ENCODE measurements at places on chromosomes 1 and 21. TPM values are rescaled to one million over a fixed set of nuclear protein-coding genes. Genes with fewer than 3 reads are reported as not detected.

DNA sequence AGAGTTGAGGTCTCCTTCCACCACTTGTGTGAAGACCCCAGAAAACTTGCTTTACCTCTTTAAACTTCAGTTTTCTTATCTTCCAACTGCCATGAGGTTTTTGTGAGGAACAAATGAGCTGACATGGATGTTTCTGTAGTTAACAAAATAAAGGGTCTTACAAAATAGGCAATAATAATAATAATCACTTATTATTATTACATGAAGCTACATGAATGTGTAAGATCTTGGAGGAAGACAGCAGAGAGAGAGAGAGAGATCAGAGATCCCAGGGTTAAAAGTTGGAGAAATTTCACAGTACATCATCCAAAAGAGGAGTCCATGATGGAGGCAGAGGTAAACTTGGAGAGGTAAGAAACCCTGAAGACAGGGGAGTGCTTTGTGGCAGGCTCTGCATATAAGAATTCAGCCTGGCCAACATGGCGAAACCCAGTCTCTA, 10.7 kb downstream of the RCC1 start:
- no peak for DNase-seq

- no peak for DNase-seq
Measured at GRCh38 chr1:54819195-54819536, 18.0 kb upstream of the TTC22 start.

The PTPRU gene
- total RNA-seq = 0.38 TPM

DNA sequence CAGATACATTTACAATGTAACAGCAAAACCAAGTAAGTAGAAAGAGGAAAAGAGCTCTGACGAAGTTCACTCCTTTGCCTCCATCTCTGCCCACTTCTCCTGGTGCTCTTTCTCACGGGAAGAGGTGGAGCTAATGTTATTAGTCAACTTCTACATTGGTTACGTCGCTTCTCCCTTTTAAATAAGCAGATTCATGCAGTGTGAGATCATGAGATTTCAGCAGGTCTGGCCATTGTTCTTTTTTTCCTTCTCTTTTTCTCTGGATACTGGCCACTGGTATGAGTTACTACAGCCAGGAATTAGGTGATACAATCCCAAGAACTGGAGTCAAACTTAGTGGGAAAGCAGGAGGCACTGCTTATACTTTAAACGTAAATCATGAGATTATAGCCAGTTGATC, 207.1 kb downstream of the AKT3 start:
- DNase-seq = no peak

GRCh38 chr1:158147401-158147800, 33.3 kb upstream of the CD1D start:
- DNase-seq = no peak

DNA sequence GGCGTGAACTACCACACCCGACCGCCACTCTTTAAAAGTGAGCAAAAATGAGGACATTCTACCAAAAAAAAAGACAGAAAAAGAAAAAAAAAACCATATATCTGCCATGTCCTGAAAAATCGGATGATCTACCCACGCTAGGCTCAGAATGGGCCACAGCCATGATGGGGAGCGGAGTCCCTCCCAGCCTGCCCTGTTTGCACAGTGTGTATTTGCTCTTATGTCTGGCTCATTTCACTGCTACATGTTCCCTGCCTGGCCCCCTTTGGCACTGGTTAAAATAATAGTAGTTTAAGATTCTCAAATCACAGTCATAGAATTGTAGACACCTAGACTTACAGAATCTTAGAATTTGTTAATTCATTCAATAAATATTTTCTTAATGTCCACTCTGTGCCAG, 121.9 kb downstream of the PTPRU start:
- DNase-seq = no peak

GRCh38 chr1:111587509-111588174, 31.9 kb upstream of the RAP1A start:
- DNase-seq = no peak

- no peak for DNase-seq
Measured at GRCh38 chr1:115239426-115239825, 98.6 kb downstream of the NGF start.

The RIMS3 gene
- total RNA-seq = 2.0 TPM

The SPRR2A gene
- not detected for total RNA-seq

DNA sequence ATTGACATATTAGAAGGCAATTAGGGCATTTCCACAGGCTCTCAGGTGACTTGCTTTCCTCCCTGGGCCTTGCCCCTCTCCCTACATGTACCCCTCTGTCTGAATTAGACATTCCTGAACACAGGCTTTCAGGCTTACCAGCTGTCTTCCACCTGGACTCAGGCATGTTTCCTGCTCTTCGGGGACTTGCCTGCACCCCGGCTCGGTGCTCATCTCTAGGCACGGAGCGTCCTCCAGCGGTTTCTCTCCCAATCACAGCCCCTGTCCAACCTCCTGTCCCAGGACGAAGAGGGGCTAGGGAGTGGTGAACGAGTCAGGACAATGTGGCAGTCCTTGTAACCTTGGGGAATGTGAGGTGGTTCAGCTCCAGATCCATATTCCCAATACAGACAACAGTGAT, 4.2 kb downstream of the PROK1 start:
- DNase-seq = no peak

The BARHL2 gene
- not detected for total RNA-seq

The ACTL8 gene
- total RNA-seq = not detected

DNA sequence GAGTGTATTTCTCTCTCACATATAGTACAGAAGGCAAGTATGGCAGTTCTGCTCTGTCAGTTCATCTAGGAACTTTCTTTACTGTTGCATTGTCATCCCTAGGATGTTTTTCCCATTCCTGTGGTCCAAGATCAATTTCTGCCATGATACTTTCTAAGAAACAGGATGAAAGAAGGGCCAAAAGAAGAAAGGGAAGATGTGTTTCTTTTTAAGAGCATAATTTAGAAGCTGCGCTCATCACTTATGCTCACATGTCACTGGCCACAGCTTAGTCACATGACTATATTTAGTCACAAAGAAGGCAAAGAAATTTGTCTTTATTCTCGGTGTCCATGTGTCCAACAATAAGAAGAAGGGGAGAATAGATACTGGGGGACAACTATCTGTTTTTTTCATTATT, 7.0 kb upstream of the MAST2 start:
- DNase-seq = no peak

DNA sequence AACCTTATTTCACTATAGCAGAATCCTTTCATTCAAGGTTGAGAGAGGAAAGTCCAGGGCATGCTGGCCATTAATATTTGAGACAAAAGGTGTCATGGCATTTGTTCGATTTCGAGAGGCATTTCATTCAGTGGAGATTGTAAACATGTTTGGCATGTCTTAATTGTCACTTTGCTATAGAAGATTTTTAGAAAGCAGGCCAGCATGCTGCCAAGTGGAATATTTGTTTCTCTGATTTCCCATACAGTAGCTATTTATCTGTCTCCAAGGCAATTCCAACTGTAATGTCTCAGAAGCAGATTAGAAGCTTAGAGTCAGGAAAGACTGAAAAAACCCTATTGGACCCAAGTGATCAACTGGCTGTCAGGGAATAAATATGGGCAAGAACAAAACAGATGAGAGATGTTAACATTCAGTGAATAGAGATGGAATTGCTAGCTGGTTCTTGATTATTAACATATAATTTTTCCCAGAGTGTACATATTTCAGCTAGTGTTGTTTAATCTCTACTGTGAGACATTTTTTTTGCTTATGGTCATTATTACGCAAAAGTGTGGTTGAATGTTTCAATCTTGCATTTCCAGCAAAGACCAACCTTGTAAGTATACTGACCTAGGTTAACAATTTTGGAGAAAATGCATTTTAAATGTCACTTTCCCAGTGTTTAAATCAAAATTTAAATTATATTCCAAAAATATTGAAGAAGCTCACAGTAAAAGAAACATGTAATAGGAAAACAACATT, 174.6 kb downstream of the KCNK2 start:
- DNase-seq = no peak

The NDUFS2 gene
- total RNA-seq = 89.9 TPM

- DNase-seq = no peak
Measured at GRCh38 chr1:233245191-233245765, 50.2 kb downstream of the PCNX2 start.

DNA sequence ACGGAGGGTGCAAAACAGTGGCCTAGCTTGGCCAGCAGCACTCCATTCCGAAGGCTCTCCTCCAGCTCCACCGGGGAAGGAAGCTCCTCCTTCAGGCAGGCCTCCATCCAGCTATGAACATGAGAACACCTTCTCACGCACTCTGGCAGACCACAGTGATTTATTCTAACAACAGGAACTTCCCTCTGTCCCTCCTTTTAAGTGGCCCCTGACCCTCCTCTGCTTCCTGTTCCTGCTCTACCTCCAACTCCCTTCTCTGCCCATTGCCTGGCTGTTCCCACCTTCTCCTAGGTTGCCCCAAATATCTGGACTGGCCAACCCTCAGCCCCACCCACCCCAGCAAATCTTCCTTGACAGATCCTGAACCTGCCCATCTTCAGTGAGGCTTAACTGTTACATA, 5.9 kb downstream of the IQGAP3 start:
- no peak for DNase-seq

- no peak for DNase-seq
Measured at GRCh38 chr1:244545511-244545910, 84.4 kb downstream of the CATSPERE start.

GRCh38 chr1:222171005-222171404, 376.9 kb downstream of the HHIPL2 start:
- no peak for DNase-seq

DNA sequence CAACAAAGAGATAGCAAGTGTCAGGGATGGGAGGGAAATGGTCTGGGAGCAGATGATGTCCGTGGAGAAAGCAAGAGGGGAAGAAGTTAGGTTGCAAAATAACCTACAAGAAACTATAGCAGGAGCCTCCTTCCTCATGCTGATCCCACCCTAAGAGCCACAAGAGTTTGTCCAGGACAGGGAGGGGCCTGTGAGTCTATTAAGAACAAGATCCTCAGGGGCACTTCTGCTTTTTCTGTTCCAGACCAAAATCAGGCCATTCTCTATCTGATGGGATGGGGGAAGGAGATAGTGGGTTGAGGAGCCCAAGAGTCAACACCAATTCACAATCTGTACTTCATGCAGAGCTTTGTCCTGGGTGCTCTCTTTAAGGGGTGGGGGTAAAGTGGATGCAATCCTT, 7.7 kb upstream of the ATP1A4 start:
- DNase-seq = no peak

- DNase-seq = no peak
Measured at GRCh38 chr21:29403301-29403700, 104.6 kb downstream of the BACH1 start.

DNA sequence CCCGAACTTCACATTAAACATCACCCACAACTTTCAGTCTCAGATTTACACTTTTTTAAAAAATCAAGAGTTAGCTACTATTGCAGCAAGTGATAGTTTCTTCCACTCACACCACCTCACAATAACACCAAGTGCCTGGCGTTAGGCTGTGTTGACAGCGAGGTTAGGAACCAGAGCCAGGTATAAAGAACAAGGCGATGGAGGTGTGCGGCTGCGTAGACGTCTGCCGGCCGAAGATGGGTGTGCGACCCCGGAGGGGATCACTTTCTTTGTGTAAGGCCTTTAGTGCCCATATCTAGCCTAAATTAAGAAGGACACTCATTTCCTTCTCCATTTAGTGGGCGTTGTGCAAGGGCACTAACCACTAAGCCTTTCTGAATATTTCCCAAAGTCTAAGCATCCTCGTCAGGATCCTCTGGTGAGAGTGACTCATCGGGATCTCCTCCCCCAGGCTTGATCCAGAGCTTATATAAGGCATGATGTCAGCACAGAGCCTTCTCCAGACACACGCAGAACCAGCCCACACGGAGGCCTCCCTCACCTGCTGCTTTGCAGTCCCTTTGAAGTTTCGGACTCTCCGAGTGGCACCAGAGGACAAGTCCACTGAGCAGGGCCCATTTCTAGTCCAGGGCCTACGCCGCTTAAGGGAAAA, 11.8 kb downstream of the NHLH2 start:
- DNase-seq = no peak

The PRKAB2 gene
- 19.8 TPM for total RNA-seq

DNA sequence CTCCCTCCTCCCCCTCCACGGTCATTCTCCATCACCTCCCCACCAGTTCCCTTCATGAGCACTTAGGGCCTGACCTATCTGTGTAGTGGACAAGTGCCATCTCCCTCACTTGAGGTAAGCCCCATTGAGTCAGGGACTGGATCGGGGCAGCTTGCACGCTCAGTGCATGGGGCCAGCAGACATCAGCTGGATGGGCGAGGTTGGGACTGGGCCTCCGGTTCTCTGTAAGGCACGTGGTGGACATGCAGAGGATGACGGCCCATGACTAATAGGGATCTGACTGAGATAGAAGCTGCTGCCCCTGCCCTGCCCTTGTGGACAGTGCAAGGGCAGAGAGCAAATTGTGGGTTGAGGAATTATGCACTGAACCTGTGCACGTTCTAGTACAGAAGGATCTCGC, 120.4 kb upstream of the C1orf174 start:
- DNase-seq = no peak

DNA sequence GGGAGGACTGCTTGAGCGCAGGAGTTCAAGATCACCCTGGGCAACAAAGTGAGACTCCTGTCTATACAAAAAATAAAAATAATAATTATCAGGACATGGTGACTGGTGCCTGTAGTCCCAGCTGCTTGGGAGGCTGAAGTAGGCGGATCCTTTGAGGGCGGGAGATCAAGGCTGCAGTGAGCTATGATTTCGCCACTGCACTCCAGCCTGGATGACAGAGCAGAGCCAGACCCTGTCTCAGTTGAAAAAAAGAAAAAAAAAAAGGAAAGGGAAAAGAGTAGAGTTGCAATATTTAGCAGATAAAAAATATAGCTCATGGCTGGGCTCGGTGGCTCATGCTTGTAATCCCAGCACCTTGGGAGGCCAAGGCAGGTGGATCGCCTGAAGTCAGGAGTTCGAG, 3.3 kb upstream of the S1PR1 start:
- no peak for DNase-seq

GRCh38 chr21:32565856-32566465, 19.4 kb downstream of the TCP10L start:
- DNase-seq = no peak

DNA sequence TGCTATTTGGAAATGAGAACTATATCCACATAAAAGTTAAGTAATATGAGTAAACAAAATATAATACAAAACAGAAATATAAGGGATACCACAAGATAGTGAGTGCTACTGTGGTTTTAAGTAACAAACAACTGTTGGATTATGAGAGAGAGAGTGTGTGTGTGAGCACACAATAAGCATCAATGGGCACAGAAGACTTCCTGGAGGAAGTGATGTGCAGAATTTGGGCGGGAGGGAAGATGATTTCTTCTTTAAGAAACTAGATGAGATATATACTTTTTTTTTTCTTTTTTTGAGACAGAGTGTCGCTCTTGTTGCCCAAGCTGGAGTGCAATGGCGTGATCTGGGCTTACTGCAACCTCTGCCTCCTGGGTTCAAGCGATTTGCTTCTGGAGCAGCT, 7.9 kb upstream of the IER5 start:
- no peak for DNase-seq

GRCh38 chr21:24514081-24514733, 1093.1 kb downstream of the MRPL39 start:
- no peak for DNase-seq

GRCh38 chr1:229420765-229421164, 13.1 kb downstream of the ACTA1 start:
- DNase-seq = no peak

The KRTAP7-1 gene
- total RNA-seq = not detected

- DNase-seq = no peak
Measured at GRCh38 chr1:6131561-6131960, 48.6 kb downstream of the CHD5 start.
